ENCODE measurements at places on chromosomes 4 and X. TPM values are rescaled to one million over a fixed set of nuclear protein-coding genes. Genes with fewer than 3 reads are reported as not detected.

SUPT20HL1 gene
- not detected for total RNA-seq

PUDP gene
- 13.8 TPM for total RNA-seq

ADGRL3 gene
- 0.13 TPM for total RNA-seq

DNA sequence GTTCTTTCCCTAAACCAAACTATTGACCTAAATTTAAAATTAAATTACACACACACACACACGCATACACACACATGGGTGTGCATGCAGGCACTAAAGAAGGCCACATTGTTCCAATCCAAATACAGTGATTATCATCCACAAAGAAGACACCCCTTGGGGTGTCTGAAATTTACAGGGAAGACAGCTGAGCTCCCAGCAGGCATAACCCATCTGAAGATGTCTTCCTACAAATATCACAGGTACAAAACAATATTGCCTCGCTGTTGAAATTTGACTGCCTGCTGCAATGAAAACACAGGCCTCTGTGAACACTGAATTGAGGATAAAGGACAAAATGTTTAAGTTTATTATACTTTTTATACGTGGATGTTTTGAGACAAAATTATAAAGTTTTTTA, 50.2 kb upstream of the SLC7A11 start:
- no peak for DNase-seq

- no peak for DNase-seq
These were observed 503.5 kb downstream of the MID1IP1 start for GRCh38 chrX:39304746-39305145.

GRCh38 chrX:138748480-138748879, 37.0 kb upstream of the FGF13 start:
- peak; percentile 15 for DNase-seq
